Inflammatory macrophage treated with lipopolysaccharide for 1 hour (primary cell): ENCODE measurements at places on chromosomes 3 and 15.

GRCh38 chr15:92902737-92903593, 2.8 kb downstream of the CHD2 start:
- peak; percentile 61 for DNase-seq

- DNase-seq: no peak
Measured at GRCh38 chr15:68057034-68057433, 2.9 kb downstream of the PIAS1 start.

DNA sequence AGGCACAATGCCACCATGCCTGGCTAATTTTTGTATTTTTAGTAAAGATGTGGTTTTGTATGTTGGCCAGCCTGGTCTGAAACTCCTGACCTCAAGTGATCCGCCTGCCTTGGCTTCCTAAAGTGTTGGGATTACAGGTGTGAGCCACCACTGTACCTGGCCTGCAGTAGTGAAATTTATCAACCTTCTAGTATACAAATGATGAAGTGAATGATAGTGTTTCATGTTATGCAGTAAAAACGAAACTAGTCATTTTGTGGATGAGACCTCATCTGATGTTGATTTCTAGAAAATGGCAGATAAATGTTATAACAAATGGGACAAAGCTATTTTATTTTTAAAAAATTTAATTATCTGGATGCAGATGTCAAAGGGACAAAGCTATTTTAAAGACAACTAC, 32.9 kb downstream of the NXPE3 start:
- DNase-seq: no peak

DNA sequence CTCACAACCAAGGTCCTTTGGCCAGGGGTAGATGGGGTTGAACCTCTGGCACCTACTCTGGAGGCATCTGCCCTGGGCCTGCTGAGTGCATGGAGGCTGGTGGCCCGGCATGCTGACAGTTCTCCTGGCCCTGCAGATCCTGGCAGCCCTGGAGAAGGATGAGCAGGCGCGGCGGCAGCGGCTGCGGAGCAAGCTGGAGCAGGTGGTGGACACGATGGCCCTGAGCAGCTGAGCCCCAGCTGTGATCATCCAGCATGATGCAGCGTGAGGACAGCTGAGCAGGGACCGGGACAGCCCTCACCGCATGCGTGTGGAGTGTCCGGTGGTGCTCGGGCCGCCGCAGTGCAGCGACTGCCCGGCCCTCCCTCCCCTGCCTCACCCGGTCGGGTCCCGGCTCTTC, 50.9 kb downstream of the PLXNA1 start:
- DNase-seq: no peak

DNA sequence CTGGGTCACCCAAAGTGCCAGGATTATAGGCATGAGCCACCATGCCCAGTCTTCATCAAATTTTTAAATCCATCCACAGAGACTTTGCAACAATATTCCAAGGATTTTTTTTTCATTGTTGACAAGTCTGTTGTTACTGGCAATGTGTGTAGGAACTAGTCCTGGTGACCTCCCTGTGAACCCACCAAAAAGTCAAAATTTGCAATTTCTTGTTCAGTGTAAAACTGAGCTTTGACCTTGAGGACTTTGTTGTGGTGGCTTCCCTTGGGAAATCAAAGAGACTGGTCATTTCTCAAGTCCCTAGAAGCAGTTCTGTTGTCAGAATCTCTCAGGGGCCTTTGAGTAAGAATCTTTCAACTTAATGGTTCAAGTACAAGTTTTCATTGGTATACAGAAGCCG, 36.9 kb upstream of the COL8A1 start:
- DNase-seq: no peak

- no peak for DNase-seq
Measured at GRCh38 chr3:122078235-122078935, 23.2 kb downstream of the CD86 start.

DNA sequence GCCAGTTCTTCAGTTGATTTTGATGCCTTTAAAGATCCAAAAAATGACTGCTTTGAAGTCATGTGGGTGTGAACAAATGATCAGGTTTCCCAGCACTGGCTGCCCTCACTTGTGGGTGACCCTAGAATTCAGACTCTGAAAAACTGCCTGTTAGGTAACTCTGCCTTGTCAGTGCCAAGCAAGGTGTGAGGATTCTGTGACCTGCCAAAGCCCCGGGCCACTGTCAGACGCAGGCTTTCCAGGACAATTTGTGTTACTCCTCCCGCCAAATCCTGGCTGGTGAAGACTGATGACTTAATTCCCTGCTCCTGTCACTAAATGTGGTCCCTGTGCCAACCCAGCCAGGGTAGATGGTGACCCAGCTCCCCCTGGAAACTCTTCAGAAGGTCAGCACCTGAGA, 99.2 kb upstream of the PSMD6 start:
- DNase-seq: no peak

DNA sequence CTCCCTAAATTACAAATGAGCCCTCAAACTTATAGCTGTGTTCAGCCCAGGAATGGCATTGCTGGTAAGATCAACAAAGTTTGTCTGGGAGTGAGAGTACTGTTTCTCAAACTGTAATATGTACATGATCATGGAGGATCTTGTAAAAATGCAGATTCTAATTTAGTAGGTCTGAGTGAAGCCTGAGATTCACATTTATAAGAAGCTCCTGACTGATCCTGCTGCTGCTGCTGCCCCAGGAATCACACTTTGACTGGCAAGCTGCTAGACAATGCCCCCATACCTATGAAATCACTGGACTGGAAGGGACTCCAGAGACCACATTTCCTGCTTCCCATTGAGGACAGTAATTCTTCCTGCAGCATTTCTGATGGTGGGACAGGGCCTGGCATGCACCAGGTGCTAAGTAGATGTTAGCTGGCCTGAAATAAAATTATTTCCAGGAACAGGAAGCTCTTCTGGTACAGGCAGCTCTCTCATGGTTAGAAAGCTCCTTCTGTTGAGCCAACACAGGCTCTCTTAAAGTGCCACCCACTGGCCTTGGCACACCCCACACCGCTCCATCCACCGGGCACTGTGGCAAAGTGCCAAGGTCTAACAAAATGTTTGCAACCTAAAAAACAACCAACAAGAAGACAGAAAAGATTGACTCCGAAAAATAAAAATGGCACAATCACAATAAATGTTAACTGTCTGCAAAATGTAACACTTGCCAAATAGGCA, 36.7 kb upstream of the ZNF710 start:
- DNase-seq: no peak

- DNase-seq: no peak
Measured at GRCh38 chr3:42117175-42118008, 26.2 kb downstream of the TRAK1 start.
